ENCODE measurements at places on chromosomes 1 and 21.

- no peak for DNase-seq
Measured at GRCh38 chr1:230308039-230308438, 118.1 kb downstream of the PGBD5 start.

GRCh38 chr1:201084295-201084694 is 27.9 kb downstream of the CACNA1S start:
- no peak for DNase-seq

- no peak for DNase-seq
Measured at GRCh38 chr1:28663871-28664470, 4.6 kb upstream of the GMEB1 start.

GRCh38 chr1:172699695-172700227 is 40.9 kb downstream of the FASLG start:
- DNase-seq = no peak

DNA sequence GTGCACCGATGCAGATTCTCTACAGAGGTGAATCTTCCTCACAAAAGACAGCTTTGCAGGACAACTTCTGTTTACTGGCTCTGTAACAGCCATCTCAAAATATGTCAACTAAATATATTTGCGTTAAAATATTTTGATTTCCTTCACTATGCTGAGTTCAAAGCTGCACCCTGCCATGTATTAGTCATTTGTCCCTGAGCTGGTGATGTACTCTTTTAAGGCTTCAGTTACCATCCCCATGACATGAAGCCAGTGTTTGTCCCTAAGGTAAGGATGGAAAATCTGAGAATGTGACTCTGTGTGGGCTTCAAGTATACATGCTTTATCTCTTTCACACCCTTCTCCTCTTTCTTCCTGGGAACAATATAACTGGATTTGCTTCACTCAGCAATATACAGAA is 70.2 kb upstream of the BTG3 start:
- DNase-seq = no peak

- no peak for DNase-seq
Measured at GRCh38 chr1:40720493-40720892, 29.0 kb downstream of the NFYC start.

- DNase-seq = no peak
Measured at GRCh38 chr1:57424231-57425027, 569 bp upstream of the DAB1 start.

GRCh38 chr1:84736445-84736844 is 46.2 kb upstream of the SSX2IP start:
- no peak for DNase-seq

GRCh38 chr1:30523055-30524020 is 200.0 kb downstream of the MATN1 start:
- DNase-seq = no peak

DNA sequence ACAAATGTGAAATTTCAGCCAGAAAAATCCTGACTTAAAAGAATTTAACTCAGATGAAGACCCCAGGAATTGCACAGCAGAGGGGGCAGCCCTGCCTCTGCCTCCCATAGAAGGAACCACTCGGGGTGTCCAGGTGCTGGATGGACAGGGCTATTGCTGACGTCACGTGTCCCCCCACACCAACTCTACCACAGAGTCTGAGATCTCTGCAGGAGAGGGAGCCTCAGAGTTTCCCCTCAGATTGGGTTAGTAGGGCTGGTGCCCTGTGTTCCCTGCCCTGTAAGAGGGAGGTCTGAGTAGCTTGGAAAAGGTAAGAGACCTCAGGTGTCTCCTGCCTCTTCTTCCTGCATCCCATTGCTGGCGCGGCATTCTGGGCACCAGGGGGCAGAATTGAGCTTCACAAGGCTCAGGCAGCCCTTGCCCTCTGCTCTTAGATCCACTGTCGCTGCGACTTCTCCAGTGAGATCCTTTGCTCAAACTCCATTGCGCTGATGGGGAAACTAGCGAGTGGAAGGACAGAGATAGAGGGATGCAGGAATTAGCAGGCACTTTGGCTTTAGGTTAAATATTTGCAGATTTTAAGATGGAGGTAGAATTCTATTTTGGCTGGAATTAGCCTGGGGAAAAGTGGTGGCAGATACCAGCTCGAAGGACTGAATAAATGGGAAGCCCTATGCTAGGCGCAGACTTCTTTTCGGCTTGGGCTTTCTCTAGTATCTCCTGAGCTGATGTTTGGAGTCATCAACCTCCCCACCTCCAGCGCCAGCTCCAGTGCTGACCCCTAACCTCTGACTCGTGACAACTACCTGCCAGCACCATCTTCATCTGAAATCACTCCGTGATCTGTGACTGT is 42.8 kb upstream of the DMBX1 start:
- DNase-seq = peak; percentile 69

GRCh38 chr1:150072959-150073358 is 5.4 kb downstream of the VPS45 start:
- no peak for DNase-seq

DNA sequence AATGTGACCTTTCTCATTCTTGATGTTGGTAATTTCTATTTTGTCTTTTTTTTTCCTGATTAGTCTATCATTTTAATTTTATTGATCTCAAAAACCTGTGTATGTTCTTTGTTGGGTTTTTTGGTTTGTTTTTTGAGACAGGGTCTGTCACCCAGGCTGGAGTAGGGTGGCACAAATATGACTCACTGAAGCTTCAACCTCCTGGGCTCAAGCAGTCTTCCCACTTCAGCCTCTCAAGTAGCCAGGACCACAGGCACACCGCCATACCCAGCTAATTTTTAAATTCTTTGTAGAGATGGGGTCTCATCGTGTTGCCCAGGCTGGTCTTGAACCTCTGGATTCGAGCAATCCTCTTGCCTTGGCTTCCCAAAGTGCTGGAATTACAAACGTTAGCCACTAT is 145.2 kb downstream of the PIK3R3 start:
- no peak for DNase-seq

- no peak for DNase-seq
Measured at GRCh38 chr1:87203904-87204303, 124.8 kb upstream of the LMO4 start.

DNA sequence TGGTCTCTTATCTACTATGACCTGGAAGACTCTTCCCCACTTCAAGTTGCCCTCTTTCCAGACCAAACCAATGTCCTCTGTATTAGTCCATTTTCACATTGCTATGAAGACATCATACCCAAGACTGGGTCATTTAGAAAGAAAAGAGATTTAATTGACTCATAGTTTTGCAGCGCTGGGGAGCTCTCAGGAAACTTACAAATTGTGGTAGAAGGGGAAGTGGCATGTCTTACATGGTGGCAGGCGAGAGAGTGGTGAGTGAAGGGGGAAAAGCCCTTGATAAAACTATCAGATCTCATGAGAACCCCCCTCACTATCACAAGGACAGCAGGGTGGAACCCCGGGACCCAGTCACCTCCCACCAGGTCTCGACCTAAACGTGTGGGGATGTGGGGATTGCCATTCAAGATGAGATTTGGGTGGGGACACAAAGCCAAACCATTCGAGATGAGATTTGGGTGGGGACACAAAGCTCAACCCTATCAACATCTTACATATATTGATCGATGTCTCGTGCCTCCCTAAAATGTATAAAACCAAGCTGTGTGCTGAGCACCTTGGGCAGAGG is 14.2 kb upstream of the AGPAT3 start:
- DNase-seq = no peak

GRCh38 chr1:9675393-9675792 is 23.9 kb downstream of the PIK3CD start:
- DNase-seq = no peak

- DNase-seq = no peak
Measured at GRCh38 chr21:41973427-41973831, 19.6 kb upstream of the C2CD2 start.

- DNase-seq = no peak
Measured at GRCh38 chr1:213491468-213491867, 440.4 kb downstream of the RPS6KC1 start.

All from activated T-cell treated with anti-CD3 and anti-CD28 coated beads for 1 hour (primary cell).